NCI-H1105 (cell line): ENCODE measurements at places on chromosomes 2 and 18.

- no peak for DNase-seq
Measured at GRCh38 chr2:85095094-85095493, 38.1 kb upstream of the TCF7L1 start.

GRCh38 chr2:226407135-226407534, 392.5 kb downstream of the IRS1 start:
- DNase-seq, result no peak

- DNase-seq, result no peak
Measured at GRCh38 chr2:176702131-176702530, 432.9 kb downstream of the MTX2 start.

DNA sequence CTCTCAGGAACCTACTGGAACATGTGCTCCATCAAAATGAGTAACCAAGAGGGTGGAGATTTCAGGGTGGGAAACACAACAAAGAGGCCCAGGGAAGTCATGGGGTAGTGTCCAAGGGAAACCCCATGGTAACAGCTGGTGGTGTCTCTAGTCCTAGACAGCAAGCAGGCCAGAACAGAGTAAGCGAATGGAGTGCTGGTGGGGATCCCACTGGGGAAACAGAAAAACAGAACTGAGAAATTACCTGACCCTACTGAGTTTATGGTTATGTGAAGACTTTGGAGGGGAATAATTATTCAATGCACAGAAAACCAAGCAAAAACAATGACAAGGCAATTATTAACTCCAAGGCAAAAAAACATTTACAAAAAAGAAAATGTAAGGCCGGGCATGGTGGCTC, 16.9 kb downstream of the ERCC3 start:
- no peak for DNase-seq

GRCh38 chr2:217713395-217714286, 289.2 kb downstream of the TNS1 start:
- peak; percentile 24 for DNase-seq

- no peak for DNase-seq
Measured at GRCh38 chr2:208415897-208416296, 9.3 kb downstream of the PTH2R start.

- DNase-seq, result peak; percentile 63
Measured at GRCh38 chr18:69216321-69216720, 184.4 kb upstream of the DOK6 start.

DNA sequence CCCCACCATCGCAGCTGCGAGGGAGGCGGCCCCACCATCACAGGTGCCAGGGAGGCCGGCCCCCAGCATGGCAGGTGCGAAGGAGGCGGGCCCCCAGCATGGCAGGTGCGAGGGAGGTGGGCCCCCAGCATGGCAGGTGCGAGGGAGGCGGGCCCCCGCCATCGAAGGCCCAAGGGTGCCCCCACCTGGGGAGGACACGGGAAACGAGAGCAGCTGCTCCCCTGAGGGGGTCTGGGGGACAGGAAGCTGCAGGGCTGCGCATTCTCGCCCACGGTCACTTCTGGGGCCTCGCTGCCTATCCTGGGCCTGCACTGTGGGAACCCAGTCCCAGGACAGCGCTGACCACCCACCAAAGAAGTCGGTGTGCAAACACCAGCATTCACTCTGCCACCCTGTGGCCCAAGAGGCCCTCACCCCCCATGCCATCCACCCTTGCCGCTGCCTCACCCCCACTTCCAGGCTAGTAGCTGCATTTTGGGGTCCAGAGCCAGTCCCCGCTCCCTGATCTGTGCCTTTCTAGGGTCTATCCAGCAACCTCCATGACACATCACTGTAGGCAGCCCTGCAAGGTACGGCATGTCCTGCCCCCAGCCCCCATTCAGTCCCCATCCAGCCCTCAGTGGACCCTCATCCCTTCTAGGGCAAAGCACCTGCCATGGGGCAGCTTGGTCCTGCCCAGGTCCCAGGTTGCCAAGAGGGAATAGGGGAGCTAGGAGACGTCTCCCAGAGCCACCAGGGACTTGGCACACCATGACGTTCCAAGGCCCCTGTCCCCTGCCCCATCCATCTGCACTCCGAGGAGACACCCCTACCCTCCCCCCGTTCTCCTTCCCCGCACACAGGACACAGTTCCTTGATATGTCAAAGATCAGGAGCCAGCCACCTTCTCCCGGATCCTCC, 24.0 kb upstream of the GPC1 start:
- no peak for DNase-seq

- DNase-seq, result no peak
Measured at GRCh38 chr2:127389778-127390435, 2.1 kb upstream of the MAP3K2 start.

- no peak for DNase-seq
Measured at GRCh38 chr2:12720278-12720620, 3.5 kb downstream of the TRIB2 start.

DNA sequence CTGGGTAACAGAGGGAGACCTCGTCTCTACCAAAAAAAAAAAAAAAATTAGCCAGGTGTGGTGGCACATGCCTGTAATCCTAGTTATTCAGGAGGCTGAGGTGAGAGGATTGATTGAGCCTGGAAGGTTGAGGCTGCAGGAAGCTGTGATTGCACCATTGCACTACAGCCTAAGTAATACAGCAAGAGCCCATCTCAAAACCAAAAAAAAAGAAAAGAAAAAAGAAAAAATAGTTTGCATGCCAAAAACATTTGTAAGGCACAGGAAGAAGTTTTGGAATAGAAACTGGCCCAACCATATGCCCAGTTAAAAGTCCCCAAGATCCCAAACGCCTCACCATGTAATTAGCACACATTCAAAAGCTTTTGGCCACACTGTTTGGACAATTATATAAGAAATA, 13.4 kb upstream of the ACOXL start:
- DNase-seq, result no peak

GRCh38 chr2:233285921-233286320, 21.7 kb upstream of the SAG start:
- DNase-seq, result no peak

GRCh38 chr2:143356336-143356735, 227.1 kb downstream of the ARHGAP15 start:
- DNase-seq, result no peak

GRCh38 chr2:134014196-134014960, 239.5 kb upstream of the MGAT5 start:
- DNase-seq, result no peak

- no peak for DNase-seq
Measured at GRCh38 chr2:75646090-75646582, 447 bp upstream of the MRPL19 start.

DNA sequence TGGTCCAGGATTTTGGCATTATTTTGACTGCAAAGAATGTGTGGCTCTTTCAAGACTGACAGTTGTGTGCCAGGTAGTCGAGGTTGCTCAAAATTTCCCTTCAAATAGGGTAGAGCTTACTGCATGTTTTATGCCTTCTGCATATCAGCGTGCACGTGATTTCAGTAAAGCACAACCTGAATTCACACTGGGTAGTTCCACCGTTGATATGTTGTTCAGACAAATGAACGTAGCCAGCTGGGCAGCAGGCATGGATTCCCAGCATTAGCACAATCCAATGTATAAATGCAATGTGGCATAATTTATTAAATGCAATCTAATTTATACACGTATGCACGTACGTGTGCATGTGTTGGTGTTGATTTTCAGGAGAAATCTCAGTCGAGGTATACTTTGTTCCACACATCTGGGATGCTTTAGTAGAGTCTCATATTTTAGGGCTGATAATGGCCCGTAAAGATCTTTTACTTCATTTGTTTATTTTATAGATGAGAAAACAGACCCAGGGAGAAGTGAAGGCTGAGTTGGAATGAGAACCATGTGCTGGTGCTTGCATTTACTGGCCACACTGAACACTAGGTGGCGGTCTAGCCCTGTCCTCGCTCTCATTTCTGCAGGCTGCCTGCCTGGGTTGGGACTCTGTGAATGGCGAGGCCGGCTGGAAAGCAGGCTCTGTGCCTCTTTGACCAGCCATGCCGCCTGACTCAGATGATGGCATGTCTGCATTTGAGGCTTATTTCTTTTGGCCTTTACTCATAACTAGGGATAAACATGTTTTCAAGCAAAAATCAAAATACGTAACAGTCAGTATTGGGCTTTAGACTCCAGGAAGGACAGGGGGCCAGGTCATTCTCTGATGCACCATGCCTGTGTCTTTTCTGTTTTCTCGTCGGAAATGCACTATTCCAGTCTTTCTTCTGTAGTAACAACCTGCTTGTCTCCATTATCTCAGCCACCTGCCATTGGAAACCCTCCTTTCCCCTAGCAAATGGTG, 120.4 kb downstream of the RNF144A start:
- peak; percentile 28 for DNase-seq

DNA sequence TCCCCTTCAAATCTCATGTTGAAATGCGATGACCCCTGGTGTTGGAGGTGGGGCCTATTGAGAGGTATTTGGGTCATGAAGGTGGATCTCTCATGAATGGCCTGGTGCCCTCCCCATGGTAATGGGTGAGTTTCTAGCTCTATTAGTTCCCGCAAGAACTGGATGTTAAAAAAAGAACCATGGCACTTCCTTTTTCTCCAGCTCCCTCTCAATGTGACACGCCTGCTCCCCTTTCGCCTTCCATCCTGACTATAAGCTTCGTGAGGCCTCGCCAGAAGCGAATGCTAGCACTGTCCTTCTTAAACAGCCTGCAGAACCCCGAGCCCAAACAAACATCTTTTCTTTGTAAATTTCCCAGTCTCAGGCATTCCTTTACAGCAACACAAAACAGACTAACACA, 303.2 kb upstream of the REV1 start:
- DNase-seq, result no peak

DNA sequence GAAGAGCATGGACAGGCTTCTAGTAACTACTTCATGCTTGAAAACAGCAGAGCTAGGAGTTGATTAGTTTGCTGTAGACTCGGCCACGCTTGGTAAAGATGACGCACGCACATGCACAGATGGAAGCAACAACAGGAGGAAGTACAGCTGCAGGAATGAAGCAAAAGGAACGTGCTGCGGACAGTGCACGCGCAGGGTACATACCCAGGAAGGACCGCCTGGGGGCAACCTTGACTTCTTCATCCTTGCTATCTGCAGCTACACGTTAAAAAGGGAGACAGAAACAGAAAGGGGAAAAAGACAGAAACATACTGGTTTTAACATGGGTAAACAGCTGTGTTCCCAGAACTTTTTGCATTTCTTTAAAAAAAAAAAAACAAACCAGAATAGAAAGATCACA, 17.7 kb downstream of the SLC66A2 start:
- no peak for DNase-seq

DNA sequence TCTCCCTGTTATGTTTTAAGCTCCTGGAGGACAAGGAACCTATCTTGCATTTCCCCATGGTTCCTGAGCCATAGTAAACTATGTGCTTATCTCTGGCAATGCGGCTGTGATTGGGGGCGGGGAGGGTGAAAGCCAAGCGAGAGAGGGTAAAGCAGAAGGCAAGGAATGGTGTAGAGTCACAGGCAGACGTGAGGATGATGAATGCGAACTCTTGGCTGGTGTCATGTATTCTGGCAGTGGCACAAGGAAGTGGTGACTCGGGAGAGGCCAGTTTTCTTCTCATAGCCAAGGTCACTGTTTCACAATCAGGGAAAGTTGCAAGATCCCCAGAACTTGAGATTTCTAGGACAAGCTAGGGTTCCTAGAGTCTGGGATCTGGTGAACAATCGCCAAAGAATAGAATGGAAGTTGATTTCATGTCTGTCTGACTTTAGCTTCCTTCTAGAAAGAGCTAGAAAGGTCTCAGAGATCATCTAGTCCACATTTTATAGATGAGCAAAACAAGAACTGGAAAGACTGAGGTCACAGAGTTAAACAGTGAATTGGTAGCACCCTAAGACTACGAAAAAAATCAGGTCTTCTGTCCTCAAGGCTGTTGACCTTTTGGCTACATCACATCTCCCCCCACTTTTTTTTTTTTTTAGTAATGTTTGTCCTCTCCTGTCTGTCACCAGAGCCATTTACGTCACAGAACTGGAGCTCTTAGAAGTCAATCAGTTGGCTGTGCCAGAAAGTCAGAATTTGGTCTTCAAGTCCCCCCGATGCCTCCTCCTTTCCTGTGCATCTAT, 137.0 kb downstream of the BCL11A start:
- no peak for DNase-seq

- no peak for DNase-seq
Measured at GRCh38 chr2:65112633-65113032, 17.3 kb downstream of the RAB1A start.

DNA sequence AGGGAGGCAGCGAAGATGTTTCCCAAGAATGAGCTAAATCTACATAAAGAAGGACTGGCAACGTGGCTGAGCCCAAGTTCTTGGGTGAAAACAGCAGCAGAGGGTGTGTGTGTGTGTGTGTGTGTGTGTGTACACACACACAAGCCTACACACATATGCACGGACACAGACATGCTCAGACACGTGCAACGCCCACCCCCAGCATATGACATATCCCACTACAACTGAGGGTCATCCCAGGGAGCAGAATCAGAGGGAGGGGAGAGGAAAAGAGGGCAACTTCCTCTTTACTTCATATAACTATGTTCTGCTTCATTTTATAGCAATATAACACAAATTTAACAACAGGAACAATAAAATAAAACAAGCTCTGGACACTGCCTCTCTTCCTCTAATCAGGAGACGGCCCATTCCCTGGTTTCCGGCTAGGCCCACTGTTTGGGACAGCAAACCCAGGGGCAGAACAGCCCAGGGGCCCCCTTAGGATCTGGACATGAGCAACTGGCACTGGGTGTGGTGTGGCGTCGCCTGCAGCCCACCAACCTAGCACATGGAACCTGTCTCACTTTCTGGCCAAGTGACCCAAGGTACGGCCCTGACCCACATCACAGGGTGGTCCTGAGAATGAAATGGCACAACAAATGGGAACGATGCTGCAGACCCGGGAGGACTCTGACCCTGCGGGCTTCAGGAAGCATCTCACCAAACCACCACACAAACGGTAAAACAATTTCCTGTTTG, 25.0 kb downstream of the FAM178B start:
- DNase-seq, result no peak

DNA sequence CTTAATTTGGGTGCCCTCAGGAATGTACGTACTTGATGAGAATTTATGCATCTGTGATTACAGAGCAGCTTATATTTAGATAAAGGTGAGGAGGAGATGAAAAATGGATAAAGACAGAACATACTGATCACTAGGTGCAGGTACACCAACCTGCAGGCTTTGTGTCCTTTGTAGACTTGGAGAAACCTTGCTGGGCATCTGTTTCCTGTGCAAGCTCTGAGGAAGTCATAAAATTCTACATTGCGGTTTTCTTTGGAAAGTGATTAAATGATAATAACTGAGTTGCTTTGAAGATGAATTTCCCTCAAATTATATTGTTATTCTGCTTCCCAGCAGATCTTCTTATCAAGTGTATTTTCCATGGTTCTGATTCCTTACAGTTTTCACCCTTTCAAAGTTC, 7.7 kb downstream of the RAB27B start:
- no peak for DNase-seq

- DNase-seq, result no peak
Measured at GRCh38 chr2:241490825-241491506, 17.4 kb downstream of the STK25 start.
